Lung microvascular endothelial cell (primary cell): ENCODE measurements at places on chromosomes 5 and 9. TPM values are rescaled to one million over a fixed set of nuclear protein-coding genes. Genes with fewer than 3 reads are reported as not detected.
A peak's percentile ranks its signal among the peaks of the same experiment; 100 is the strongest.

- DNase-seq, result no peak
Measured at GRCh38 chr5:172769342-172769615, 1.7 kb downstream of the DUSP1 start.

DNA sequence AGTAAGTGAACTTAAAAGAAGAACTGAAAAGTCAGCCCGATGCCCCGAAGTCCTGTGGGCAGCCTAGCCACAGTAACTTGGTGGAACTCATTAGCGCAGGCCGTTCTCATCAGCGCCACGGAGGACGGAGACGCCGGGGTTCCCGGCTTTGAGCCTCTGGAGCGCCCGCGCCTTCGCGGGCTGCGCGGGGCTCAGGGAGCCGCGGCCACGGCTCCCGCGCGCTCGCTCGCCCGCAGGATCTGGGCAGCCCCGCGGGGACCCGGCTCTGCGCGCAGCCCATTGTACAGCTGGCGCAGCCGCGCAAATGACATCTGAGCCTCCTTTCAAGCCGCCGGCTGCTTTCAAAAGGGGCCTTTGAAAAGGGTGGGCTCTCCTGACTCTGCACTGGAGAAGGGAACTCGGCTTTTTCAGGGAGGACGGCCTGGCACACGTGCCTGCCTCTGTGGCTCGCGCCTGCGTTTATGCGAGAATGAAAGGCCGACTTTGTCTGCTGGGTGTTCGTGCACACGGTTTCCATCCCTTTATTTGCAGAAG lies 40.7 kb downstream of the TLR4 start:
- peak; percentile 6 for DNase-seq

DIPK1B gene
- total RNA-seq, result 64.7 and 91.1 TPM in 2 replicates

GOLPH3 gene
- total RNA-seq, result 37.3 and 50.0 TPM in 2 replicates

DNA sequence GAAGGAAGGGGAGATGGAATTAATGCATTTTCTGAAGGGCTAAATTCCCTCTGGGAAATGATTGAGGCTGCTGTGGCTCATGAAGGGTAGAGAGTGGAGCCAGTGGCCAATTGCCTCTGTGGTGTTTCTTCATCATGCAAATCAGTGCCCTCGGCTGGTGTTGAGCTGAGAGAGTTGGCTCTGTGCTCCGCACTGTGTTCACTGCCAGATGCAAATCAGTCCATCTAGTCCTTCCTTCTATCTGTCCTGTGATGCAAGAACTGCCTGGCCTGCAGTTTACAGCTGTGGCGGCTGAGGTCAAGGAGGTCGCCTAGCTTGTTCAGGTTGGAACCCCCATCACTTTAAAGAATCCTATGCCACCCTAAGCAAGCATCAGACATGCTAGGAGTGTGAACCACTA lies 6.0 kb downstream of the TMEM171 start:
- no peak for DNase-seq

BARHL1 gene
- not detected in 2 replicates for total RNA-seq

GRCh38 chr9:86469476-86470250 lies 115.5 kb upstream of the TUT7 start:
- no peak for DNase-seq

DNA sequence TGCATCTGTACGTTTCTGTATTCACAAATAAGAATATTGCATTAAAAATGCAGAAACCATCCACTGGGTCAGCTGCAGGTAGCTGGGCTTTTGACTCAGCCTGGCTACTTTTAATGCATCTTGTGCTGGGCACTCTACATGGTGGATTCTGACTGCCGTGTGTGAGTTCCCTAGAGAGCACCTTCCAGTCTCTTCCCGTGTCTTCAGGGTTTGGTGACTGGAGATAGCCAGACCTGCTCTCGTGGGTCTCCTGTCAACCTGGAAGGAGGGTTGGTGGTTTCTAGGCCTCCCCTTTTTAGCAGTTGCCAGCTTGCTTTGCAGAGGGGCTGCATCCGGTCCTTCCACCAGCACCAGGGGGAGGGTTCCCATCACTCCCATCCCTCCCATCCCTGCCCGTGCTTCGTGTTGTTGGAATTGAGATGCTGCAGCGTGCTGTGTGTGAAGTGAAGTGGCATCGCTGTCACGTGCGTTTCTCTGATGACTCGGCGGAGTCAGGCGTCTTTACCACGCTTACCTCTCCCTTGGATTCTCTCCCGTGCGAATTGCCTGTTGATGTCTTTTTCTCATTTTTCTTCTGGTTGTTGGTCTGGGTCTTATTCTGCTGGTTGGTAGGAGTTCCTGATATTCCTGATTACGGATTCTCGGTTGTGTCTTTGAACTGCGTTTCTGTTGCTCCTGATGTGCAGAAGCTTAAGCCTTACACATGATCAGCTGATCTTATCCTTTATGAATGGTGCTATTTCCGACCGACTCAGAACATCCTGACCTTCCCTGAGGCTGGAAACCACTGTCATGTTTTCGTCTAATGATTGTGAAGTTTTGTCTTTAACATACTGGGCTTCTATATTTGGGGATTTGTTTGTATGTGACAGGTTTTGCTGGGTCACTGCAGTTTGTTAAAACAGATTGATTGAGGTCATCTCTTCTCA lies 16.9 kb downstream of the FBXW5 start:
- DNase-seq, result no peak

DNA sequence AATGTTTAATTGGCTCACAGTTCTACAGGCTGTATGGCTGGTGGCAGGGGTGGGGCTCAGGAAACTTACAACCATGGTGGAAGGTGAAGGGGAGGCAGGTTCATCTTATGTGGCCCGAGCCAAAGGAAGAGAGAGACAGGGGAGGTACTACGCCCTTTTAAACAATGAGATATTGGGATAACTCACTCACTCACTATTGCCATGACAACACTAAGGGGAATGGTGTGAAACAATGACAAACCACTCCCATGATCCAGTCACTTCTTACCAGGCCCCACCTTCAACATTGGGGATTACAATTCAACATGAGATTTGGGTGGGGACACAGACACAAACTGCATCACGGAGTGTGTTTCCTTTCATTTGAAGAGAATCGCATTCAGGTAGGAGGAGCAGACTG lies 220.9 kb downstream of the GADD45G start:
- DNase-seq, result no peak

GOLGA1 gene
- total RNA-seq, result 5.9 and 6.9 TPM in 2 replicates

TEX48 gene
- total RNA-seq, result not detected in 2 replicates

OTP gene
- total RNA-seq, result not detected in 2 replicates

GRCh38 chr5:89302102-89302891 lies 419.3 kb upstream of the MEF2C start:
- no peak for DNase-seq

DNA sequence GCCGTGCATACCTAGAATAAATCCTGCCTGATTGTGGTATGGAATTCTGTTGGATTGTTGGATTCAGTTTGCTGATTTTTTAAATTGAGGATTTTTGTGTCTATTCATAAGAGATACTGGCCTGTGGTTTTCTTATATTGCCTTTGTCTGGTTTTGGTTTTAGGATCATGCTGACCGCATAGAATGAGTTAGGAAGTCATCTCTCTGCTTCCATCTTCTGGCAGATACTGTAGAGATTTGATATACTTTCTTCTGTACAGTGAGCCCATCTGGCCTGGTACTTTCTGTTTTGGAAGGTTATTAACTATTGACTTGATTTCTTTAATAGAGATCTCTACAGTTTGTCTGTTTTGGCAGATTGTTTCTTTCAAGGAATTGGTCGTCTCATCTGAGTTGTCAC lies 14.7 kb downstream of the CEP72 start:
- no peak for DNase-seq

ACOT12 gene
- not detected in 2 replicates for total RNA-seq

GRCh38 chr9:80892703-80893102 lies 796.6 kb downstream of the TLE1 start:
- no peak for DNase-seq

DNA sequence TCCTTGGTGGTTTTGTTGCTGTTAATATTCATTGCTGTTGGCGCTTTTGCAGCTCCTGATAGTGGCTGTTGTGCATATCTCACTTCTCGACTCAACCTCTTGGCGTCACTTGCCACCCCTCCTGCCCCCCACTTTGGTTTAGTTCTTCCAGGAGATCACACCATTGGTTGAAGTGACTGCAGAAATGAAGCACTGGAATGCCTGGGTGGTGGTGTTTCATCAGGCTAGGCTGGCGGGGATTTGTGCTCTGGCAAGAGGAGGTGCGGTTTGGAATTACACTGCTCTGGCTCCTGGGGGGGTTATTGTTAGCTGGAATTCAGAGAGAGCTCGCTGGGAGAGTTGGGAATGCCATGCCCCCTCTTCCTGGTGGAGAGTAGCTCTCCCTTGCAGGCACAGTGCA lies 11.5 kb downstream of the PRRC2B start:
- peak; percentile 45 for DNase-seq

DNA sequence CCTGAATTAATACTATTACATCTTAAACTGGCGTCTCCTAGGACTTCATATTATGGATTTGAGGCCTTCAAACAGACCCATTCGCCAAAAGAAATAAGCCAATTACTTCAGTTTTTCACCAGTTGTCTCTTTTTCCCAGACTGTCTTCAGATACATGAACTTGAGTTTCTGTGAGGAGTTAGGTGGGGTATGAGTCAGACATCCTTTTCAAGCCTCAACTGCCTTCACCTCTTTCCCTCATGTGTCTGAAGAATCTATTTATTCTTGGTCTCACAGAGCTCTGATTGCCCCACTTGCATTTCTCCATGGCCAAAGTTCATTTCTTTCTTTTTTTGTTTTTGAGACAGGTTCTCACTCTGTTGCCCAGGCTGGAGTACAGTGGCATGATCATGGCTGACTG lies 12.5 kb downstream of the WNT8A start:
- DNase-seq, result peak; percentile 6

DNA sequence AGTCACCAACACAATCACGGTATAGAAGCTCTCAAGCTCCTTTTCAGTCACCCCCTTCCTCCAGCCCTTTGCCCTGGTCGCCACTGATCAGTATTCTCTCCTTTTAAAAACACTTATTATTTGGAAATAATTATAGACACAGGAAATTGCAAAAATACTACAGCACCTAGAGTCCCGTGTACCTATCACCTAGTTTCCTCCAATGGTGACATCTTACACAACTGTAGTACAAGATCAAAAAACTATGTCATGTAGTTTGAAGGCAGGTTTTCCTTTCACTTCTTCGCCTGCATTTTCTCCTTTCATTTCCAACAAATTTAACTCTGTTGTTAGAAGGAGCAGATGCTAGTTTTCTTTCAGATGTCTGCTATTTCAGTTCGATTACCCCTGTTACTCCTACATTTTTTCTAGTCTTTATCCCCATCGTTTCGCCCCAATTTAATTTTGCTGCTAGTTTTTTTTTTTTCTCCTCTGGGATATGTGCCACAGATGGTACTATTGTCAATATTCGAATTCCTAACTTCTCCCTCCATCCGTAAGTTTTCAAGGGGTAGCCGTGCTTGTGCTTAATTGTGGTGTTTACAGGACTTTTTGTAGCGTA lies 612 bp upstream of the ATG10 start:
- DNase-seq, result peak; percentile 31

DNA sequence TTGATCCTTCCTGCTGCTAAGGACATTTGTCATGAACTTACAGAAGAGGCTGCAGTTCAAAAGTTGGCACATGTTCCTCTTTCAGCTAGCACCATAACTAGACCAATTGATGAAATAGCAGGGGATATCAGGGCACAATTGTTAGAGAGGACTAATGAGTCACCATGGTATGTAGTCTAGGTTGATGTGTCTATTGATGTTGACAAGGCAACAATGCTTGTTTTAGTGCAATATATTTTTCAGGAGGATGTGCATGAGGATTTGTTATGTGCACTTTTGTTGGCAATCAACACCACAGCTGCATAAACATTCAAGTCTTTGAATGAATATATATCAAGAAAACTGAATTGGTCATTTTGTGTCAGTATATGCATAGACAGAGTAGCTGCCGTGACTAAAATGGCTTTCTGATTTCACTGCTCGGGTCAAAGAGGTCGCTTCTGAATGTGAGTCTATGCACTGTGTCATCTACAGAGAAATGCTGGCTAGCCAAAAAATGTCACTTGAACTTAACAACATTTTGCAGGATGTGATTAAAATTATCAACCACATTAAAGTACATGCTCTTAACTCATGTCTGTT lies 68.0 kb downstream of the FGF10 start:
- DNase-seq, result no peak
